Kidney glomerular epithelial cell (primary cell): ENCODE measurements at places on chromosomes 7 and 10.
A peak's percentile ranks its signal among the peaks of the same experiment; 100 is the strongest.

DNA sequence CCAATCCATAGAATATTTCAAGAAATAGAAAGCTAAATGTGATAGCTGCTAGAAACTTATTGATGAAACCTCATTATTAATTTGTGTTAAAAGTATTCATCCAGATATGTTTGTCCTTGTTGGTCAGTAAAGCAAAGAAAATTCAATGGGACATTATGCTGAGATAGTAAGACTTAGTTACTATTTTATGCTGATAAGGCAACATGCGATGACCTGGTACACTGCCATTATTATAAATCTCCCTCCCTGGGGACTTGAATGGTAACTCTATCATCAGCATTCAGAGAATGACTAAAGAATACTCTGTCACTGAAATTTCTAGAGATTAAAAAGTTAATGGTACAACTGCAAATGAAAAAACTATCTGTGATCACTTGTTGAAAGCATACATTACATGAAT lies 54.9 kb downstream of the ARHGAP12 start:
- no peak for DNase-seq

GRCh38 chr10:121831237-121831636 lies 96.6 kb downstream of the ATE1 start:
- no peak for DNase-seq

DNA sequence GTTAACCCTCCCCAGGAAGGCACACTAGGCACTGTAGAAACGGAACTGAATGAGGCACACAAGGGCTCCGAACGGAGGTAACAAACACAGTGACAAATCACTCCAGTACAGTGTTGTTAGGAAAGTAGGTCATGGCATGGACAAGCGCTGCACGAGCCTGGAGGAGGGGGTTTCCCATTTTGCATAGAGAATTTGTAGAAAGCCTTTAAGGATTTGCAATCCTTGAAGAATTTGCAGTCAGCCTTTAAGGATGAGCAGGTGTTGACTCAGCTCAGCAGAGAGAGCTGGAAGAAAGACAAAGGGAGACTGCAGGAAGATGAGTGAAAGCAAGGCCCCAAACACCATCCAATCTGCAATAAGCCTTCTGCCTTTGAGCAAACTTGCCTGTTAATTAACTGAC lies 51.1 kb upstream of the PPP1R3C start:
- peak; percentile 74 for DNase-seq

DNA sequence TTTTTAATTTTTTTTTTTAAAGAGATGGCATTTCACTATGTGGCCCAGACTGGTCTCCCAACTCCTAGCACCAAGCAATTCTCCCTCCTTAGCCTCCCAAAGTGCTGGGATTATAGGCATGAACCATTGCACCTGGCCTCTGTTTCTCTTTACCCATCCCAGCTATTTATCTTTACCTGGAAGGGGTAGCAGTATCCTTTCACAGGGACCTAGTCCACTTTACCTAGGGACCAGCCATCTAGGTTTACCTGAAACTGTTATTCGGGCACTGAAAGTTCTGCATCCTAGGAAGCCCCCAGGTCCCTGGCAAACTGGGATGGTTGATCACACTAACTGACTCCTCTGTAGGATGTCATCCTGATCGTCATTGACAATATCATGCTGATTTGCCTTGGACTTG lies 21.7 kb upstream of the AGFG2 start:
- no peak for DNase-seq

GRCh38 chr7:33981671-33982424 lies 76.5 kb downstream of the BMPER start:
- no peak for DNase-seq

- DNase-seq, result no peak
Observed at GRCh38 chr7:107715531-107715930, 28.4 kb upstream of the CBLL1 start.

GRCh38 chr10:78898341-78899097 lies 170.2 kb upstream of the ZMIZ1 start:
- no peak for DNase-seq

DNA sequence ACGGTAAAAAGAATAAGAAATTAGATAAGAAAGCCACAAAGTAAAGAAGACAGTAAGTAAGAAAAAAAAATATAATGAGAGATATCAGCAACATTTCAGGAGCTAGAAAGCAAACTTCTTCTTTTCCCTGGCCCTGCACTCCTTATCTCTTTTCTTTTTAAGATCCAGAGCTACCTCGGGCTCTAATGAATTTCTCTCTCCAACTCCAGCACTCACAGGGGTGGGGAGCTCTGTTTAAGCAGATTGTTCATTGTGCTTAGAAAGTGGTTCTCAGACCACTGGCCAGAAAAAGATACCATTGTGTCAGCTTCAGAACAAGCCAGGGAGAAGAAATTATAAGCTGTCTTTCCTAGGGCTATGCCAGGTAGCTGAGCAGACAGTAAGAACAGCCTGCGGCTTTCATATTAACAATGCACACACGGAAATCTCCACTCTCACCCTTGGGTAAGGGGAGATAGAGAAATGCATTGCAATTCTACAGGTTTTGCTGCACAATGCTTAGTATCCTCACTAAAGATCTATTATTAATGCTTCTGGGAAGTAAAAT lies 19.3 kb downstream of the OR2F1 start:
- no peak for DNase-seq

DNA sequence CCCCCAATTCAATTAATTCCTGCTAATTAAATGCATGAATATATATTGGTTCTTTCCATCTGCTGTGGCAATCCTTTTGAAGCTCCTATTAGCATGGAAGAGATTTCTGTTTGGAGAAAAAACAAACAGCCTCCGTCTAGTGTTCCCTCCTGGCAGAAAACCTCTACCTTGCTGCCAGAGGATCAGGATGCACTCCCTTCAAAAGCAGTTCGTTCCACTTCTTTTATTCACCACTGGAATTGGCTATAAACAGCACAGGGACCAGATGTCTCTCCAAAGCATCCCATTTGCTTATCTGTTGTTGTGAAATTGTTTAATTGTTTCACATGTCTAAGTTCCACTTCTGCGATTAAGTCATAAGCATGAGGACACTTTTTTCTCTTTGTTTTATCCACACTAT lies 77.8 kb upstream of the PTN start:
- DNase-seq, result no peak

- DNase-seq, result peak; percentile 46
Observed at GRCh38 chr10:103295374-103296015, 18.6 kb downstream of the INA start.

- DNase-seq, result no peak
Observed at GRCh38 chr7:45975847-45976484, 54.9 kb upstream of the IGFBP3 start.

DNA sequence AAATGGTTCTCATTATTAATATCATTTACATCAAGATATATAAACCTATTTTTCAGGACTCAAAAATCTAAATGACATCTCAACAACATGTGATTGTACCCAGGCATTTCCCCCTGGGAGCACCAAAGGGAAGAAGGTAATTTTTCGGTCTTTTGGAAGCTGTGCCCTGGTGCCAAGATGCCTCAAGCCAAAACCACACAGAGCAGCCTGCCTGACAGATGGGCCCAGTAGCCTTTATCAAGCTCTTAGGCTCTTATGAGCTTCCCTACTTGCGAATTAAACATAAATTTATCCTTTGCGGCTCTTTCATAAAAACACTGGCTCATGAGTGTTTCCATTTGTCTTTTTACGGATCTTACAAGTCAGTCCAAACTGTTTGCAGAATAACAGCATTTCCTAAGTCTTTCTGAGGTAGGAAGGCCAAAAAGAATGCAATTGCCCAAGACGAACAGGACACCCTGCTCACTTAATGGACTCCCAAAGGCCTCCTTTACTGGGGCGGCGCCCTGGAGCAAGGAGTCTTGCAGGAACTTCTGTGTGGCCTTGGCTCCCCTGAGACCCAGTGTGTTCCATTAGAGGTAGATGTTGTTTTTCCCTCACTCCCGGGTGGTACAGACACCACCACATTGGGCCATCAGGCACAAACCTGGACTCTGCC lies 4.1 kb upstream of the RASSF4 start:
- DNase-seq, result no peak

DNA sequence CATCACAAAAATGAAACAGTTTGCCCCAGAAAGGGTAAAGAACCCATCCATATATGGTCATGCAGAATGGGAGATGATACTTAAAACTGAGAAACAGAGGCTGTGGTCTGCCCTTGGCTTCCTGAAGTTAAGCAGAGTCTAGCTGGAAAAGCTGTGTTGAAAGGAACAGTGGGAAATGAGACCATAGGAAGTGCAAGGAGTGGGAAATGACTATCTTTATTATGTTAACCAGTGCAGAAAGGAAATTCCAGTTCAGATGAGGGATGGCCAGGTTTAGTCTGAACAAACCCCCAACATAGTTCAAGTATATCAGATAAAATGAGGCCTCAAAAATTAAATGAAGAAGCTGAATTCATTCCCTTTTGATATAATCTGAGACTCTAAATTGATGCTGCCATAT lies 112.2 kb upstream of the TARP start:
- DNase-seq, result no peak

DNA sequence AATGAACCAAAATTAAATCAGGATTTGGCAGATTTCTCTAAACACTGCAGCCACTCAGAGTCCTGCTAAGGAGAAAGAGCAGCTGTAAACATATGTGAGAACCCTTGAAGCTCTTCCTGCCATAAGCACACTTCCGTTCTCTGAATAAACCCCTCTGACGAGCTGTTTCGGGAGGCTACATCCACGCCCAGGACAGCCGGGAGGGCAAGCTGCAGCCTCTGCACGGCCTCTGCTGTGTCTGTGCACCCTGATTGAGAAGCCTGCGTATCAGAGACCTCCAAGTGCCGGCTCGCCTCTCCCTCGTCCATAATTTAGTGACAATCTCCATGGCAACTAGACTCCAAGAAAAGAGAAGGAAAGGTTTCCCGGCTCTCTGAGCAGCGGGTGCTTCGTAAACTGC lies 114.4 kb downstream of the PTPRN2 start:
- no peak for DNase-seq

- peak; percentile 46 for DNase-seq
Observed at GRCh38 chr10:11164803-11165590, 147.3 kb downstream of the CELF2 start.

- no peak for DNase-seq
Observed at GRCh38 chr10:48233559-48234005, 40.9 kb downstream of the FRMPD2 start.

DNA sequence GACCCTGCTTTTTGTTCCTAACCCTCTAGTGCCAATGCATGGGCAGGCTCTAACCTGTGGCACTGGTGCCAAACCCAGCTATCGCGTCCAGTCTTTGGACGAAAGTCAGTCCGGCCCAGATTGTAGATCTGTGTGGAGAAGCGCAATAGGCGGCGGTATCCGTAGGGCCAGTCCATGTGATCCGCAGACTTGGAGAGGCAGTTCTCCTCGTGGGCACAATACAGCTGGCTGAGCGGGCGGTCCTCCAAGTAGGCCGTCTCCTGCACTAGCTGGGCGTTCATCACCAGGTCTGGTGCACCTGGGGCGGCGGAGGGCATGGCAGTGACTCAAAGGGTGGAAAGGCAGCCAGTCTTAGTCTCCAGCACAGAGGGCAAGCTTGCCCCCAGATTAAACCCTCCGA lies 14.5 kb downstream of the LOXL4 start:
- DNase-seq, result no peak

GRCh38 chr7:78279032-78279431 lies 480.5 kb downstream of the PHTF2 start:
- DNase-seq, result peak; percentile 62

DNA sequence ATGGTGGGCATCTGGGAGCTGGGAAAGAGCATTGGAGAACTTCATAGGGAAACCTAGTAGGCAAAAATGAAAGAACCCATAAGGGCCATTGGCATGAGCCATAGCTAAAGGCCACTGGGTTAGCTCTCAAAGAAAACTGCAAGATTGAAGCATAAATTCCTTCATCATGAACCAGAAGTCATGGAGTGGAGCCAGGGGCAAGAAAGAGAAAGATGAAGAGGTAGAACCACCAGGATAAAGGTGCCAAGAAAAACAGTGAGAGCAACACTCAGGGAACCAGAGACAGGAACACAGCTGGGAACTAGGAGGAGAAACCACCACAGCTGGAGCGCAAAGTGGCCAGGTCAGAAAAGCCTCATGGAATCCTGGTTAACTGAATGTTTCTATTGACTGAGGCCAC lies 11.5 kb upstream of the SGMS1 start:
- DNase-seq, result peak; percentile 84
